RKO (cell line): ENCODE measurements at places on chromosomes 11 and 22.

- DNase-seq: no peak
These were observed 125.1 kb downstream of the SERGEF start for GRCh38 chr11:17887779-17888178.

GRCh38 chr22:32932176-32932575 lies 126.0 kb downstream of the SYN3 start:
- no peak for DNase-seq

DNA sequence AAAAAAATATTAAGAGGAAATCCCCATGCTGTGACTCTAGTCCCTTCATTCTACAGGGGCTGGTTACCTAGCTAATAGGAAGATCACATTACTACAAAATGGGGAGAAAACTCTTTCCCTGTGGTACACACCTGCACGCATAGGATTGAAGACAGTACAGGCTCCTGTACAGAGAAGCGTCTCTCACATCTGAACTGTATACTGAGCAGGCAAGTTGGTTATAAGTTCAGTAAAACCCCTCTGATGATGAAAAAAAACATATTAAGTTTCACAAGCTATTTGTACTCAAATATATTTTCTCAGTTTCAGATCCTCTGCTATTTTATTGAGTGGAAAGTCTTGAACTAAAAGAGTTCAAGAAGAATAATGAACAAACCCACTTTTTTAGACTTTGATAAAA lies 156.9 kb upstream of the HSD17B12 start:
- DNase-seq: no peak

- peak; percentile 62 for DNase-seq
These were observed 16.2 kb downstream of the CREB3L1 start for GRCh38 chr11:46293641-46294103.
